ENCODE measurements at places on chromosomes 2 and 18.
A peak's percentile ranks its signal among the peaks of the same experiment; 100 is the strongest.

DNA sequence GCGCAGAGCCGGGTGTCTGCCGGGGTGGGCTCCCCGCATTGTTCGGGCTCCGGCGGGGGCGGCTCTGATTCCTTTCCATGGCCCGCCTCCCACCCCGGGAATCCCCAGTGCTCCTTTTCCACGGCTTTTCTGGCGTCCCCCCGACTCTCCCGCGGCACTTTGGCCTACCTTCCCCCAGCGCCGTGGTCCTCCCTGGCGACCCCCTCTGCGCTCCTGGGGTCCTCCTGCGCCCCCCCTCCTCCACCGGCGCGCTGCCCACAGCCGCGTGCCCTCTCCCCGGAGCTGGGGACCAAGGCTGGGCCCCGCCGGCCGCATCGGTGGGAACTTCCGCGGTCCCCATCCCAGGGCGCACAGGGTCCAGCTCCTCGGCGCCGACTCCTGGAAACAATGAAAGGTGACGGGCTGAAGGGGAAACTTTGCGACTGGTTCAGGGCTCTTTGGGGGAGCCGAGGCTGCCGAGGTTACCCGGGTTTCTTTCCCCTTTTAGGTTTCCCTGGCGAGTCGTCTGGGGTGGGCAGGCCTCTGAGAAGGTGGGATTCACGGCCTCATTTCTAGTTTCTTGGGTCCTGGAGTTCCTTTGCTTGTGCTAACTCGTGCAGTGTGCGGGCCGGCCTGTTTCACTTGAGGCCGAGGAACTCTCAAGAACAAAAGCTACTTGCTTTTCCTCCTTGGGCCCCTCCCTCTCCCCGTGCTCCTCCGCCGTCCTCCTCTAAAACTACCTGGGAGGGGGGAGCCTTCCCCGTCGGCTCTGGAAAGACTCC is 2.2 kb downstream of the TGIF1 start:
- DNase-seq: peak; percentile 48

DNA sequence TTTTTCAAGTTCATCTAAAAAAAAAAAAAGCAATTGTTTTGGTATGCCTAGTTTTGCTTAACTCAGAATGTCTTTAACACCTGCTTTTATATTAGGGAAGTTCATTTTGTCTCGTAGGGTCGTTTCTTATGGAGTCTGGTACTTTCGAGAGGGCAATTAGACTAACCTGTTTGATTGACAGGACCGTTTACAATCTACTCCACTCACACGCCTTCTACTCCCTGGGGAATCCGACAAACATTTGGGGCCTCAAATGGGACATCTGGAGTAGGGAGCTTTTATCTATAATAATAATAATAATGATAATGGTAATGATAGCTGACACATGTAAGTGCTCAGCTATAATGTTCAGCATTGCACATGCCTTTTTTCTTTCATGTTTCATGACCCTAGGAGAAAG is 261.6 kb upstream of the RASGRP3 start:
- no peak for DNase-seq

DNA sequence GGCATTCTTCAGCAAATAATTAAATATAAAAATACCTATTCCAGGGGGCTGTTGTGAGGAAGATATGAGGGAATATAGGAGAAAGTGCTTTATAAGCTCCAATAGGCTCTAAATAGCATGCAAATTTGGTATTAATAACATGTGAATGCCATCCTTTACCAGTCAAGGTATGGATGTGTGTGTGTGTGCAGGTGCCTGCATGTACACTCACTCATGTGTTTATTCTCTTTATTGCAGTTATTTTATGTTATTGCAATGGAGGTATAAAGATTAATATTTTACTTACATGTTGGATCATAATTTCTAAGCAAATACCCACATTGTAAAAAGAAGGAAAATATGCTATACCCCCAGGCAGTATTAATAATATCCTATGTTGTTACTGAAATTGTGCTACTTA is 1093.0 kb upstream of the GYPC start:
- DNase-seq: no peak

GRCh38 chr2:159559034-159559433 is 57.3 kb downstream of the BAZ2B start:
- DNase-seq: no peak

GRCh38 chr2:75065402-75066008 is 107.1 kb downstream of the POLE4 start:
- DNase-seq: peak; percentile 83

DNA sequence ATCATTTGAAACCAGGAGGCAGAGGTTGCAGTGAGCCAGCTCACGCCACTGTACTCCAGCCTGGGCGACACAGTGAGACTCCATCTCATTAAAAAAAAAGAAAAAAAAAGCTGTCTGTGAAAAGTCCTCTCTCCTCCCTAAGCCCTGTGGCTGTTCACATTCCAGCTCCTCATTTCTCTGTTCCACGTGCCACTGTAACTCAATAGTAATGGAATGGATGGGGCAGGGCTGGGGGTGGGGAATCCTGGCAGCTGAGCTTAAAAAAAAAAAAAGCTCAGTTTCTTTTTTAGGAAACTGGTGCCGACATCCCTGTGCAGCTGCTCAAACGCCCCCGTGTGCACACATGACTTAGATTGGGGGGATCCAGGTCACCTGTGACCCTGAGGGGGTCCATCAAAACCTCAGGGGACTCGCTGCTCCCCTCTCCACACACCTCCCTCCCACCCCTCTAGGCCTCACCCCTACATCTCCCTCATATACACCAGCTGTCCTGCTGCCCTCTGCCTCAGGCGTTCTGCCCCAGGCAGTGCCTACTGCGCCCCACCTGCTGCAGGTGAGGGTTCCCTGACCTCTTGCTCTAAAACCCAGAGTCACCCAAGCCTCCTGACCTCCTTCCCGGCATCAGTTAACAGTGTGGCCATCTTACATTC is 255.4 kb downstream of the AGAP1 start:
- peak; percentile 81 for DNase-seq

DNA sequence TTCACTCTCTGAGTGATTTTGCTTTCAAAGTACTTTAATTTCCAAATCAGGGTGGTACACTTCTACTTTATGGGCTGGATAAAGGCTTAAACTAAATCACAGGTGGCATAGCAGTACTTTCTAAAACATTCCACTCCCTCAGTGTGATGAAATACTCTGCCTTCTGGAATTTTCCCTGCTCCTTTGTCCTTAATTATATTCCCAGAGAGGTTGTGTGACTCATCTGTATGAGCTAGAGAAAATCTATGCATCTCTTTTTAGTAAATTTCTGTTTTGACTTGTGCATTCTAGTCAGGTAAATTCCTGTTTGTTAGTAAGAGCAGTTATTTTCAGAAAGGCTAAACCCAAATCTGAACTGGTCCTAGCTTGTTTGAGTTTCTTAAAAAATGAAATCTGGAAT is 29.0 kb upstream of the PLA2R1 start:
- peak; percentile 55 for DNase-seq

GRCh38 chr18:24937639-24938275 is 414.2 kb downstream of the ZNF521 start:
- no peak for DNase-seq

DNA sequence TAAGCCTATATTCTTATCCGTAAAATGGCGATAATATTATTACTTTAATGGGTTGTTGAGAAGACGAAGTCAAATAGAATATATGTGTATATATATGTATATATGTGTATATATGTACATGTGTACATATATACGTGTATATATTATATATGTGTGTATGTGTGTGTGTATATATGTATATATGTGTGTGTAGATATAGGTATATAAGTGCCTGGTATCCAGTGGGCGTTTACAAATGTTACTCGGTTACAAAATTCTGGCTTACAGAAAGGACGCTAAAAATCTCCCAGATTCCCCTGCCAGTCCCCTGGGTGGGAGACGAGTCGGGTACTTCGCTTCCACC is 295 bp upstream of the MTX2 start:
- no peak for DNase-seq

DNA sequence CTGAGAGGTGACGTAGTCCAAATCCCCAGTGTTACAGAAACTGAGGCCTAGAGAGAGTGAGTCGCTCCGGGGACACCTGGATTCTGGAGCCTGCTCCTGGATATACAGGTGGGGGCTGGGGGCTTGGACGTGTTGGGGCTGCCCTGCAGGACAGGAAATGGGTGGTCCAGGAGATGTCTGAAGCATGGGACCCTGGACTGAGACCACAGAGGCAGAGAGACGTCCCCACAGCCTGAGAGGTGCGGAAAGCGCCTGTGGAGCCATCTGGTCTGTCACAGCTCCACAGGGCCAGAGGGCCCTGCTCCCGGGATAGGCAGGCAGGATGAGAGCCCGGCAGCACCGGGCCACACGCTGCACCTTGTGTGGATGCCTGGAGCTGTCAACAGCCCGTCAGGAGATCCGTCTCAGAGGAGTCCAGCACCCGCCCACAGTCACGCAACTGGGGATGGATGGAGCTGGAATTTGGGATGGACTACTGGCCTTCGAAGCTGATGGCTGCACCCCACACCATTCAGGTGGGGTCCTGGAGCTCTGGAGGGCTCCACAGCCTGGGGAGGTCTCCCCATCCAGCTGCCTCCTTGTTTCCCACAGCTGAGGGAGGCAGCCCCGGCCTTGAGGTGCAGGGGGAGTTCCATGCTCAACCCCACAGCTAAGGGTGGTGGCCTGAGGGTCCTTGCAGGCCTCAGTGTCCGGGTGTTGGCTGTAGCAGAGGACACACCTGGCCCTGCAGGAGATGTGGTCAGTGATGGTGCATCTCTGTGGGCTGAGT is 303.0 kb downstream of the NDUFA10 start:
- DNase-seq: peak; percentile 63

GRCh38 chr2:12180031-12180430 is 433.6 kb downstream of the LPIN1 start:
- no peak for DNase-seq

DNA sequence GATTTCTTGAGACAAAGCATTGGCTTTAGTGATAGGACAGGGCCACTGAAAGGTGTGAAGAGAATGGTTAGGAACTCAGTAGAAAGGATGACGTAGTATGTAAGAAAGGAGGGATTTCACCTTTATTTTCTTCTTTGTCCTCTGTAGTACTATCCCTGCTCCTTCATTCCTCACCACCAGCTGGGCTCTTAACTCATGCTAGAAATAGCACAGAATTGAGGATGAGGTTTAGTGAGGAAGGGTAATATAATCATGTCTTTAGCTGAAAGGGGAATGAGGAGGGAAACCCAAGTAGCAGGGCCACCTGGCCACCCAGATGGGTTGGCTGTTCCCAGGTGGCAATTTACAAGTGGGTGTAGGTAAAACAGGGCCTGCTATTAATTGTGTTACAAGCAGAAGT is 15.2 kb downstream of the ACVR2A start:
- no peak for DNase-seq

- DNase-seq: no peak
Measured at GRCh38 chr2:69973335-69973735, 11.9 kb upstream of the ASPRV1 start.

DNA sequence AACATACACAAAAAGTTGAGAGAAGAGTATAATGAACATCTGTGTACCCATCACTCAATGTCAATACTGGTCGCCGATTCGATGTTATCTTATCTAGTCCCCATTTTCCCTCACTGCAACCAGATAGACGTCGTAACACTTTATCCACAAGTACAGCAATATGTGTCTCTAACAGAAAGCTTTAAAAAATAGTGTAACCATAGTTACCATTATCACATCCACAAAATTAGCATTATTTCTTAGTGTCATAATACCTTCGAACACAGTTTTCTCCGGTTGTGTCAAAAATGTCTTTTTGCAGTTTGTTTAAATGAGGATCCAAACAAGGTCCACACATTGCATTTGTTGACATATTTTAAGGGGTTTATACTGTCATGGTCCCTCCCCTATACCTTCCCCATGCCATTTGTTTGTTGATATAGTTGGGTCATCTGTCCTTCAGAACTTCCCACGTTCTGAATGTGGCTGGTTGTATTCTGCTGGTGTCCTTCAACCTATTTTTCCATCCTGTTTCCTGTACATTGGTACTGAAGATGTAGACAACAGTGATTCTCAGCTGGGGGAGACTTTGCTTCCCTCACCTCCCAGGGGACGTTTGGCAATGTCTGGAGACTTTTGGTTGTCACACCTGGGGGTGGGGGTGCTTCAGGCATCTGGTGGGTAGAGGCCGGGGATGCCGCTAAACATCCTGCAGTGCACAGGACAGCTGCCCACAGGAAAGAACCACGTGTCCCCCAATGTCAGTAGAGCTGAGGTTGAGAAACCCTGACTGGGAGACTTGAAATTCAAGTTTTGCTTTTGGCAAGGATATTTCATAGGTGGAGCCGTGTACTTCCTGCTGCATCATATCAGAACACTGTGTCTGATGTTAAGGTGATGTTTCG is 72.7 kb upstream of the SPRED2 start:
- DNase-seq: peak; percentile 39

DNA sequence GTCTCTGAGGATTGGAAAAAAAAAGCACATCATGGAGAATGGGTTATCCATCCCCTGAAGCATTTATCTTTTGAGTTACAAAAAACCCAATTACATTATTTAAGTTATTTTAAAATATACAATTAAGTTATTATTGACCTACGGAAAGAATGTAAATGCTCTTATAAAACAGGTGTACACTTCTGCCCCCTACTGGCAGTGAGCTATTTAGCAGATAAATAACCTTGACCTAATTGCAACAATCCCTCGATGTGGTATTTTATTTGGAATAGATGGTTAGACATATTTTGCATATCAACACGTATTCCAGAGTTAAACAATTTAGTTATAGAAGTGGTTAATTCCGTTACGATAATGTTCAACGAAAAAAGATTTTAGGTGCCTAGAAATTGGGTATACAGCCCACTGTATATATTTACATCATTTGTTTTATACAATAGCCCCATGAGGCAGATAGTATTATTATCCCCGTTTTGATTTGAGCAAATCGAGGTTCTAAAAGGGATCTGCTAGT is 9.1 kb upstream of the DAW1 start:
- DNase-seq: no peak

DNA sequence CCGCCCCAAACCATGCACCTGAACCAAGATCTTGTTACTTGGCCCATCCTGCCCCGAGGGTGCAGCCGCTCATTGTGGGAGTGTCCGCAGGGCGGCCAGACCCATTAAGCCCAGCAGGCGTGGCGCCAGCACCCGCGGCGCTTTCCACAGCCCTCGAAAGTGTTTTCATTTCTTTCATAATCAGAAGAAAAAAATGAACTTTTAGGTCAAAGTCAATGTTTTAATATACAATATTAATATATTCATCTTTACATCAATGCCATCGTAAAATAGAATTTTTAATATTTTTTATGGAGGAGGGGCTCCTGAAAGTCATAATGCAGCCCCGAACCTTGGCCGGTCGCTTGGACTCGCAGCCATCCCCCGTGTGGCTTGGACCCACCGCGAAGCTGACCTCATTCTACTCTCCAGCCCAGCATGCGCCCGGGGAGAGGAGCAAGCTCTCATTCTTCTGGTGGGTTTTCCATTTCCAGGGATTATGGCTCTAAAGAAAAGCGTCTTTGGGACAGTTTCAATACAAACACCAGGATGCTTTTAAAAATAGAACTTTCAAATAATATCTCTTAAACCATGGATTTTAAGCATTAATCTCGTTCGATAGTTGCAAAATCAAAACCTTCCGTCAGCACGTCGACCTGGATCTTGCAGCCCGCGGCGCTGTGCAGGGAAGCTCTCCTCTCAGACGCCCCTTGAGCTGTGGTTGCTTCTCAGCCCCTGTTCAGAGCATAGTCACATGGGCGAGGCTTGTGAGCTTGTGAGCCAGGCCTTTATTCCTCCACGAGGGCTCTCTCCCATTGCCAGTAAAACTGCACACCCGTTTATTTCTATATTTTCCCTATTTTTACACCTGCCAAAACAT is 17.2 kb upstream of the ASB1 start:
- DNase-seq: peak; percentile 73

- DNase-seq: no peak
Measured at GRCh38 chr2:110153416-110153815, 37.8 kb upstream of the MALL start.

GRCh38 chr2:31889044-31889443 is 121.8 kb downstream of the MEMO1 start:
- DNase-seq: peak; percentile 14

- no peak for DNase-seq
Measured at GRCh38 chr2:143685421-143686078, 556.3 kb downstream of the ARHGAP15 start.
